ENCODE measurements at places on chromosomes 1 and 21.
A peak's percentile ranks its signal among the peaks of the same experiment; 100 is the strongest.

GRCh38 chr1:181545395-181545794, 62.1 kb downstream of the CACNA1E start:
- DNase-seq: no peak

DNA sequence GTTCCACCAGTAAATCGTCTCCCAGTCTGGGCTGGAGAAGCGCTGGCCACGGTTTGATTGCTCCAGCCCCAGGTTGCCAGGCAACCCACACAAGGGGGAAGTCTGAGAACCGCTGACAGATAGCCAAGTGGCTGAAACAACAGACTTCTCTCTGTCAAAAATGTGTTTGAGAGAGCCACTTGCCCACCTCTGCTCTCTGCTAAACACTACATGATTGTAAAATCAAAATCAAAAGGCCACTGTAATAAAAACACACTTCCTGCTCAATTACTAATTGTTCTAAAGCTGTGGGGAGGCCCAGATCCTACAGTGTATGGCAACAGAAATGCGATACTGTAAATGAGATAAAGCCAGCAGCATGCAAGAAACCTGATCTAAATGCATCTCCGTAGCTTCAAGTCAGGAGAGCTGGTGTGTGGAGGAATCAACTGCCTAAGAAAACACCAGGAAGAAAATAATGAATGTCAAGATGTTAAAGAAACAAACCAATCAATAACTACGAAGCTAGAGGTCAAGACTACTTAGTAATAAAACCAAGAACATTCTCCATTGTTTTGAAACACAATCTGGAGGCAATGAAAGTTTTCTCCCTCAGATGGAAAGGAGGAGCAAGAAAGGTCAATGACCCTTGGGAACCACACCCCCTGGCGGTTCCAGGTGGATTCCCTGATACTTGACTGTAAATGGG, 121.2 kb downstream of the SLC45A1 start:
- DNase-seq: peak; percentile 60

DNA sequence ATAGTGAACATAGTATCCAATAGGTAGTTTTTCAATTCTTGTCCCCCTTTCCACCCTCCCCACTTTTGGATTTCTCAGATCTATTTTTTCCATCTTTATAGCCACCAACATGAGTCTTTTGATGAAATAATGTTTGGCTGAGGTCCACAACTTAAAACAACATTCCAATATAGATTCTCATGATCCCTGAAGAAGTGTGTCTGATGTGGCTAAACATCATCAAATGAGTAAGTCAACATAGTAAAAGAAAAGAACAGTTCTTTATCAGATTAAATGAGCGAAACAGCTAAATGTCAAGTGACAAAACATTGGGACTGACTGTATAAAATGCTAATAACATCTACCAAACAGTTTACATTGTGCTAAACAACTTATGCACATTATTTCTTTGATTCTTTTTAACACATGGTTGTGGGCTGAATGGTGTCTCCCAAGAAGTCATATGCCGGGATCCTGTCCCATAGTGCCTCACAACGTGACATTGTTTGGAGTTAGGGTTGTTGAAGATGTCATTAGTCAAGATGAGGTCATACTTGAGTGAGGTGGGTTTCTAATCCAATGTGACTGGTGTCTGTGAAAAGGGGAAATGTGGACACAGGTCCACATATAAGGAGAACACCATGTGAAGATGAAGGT, 453.6 kb downstream of the LTN1 start:
- DNase-seq: no peak

- DNase-seq: no peak
These were observed 1.1 kb downstream of the IGSF3 start for GRCh38 chr1:116666187-116667077.

DNA sequence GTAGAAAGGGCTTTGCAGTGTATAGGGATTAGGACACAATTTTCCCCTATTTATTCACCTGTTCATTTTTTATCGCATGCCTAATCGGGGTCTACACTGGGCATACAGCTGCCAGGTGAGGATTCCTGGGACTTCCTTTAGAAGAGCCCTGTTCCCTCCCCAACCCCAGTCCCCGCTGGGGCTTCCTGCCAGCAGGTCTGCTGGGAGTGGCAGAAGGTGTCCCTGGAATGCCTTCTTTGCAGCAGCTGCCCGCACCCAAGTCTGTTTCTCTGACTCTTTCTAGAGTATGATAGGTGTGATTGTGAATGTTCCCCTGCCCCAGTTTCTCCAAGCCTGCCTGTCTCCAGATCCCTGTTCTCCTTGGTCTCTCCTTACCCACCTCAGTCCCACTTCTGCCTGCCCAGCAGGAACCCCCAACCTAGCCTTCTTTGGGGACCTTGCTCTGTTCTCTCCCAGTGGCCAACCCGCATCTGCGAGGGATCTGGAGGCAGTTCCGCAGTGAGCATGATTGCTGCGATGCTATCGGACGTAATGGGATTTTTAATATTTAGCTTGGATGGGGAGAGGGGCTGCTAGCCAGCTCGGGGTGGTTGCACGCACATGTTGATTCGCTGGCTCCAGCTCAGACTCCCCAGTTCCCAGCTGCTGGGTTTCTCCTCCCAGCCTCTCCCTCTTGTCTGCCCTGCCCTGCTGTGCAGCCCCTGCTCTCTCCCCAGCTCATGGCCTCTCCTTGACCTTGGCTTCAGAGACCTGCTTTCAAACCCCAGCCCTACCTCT, 79.8 kb downstream of the EPHB2 start:
- no peak for DNase-seq

DNA sequence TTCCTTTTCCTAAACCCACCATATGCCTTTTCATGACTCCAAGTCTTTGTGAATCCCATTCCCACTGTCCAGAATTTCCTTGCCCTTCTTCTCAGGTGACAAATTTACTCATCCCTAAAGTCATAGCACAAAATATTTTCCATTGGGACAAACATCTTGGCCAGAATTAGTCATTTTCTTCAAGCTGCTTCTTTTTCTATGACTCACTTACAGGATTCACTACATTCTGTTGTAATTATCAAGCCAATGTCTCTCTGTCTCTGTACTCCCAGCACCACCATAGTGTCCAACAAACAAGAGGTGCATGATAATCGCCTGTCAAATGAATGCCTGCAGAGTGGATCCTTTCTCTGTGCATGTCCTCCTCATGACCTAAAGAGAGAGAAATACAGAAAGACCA, 37.8 kb downstream of the SGIP1 start:
- DNase-seq: no peak

GRCh38 chr1:245999697-246000637, 507.1 kb downstream of the SMYD3 start:
- no peak for DNase-seq

DNA sequence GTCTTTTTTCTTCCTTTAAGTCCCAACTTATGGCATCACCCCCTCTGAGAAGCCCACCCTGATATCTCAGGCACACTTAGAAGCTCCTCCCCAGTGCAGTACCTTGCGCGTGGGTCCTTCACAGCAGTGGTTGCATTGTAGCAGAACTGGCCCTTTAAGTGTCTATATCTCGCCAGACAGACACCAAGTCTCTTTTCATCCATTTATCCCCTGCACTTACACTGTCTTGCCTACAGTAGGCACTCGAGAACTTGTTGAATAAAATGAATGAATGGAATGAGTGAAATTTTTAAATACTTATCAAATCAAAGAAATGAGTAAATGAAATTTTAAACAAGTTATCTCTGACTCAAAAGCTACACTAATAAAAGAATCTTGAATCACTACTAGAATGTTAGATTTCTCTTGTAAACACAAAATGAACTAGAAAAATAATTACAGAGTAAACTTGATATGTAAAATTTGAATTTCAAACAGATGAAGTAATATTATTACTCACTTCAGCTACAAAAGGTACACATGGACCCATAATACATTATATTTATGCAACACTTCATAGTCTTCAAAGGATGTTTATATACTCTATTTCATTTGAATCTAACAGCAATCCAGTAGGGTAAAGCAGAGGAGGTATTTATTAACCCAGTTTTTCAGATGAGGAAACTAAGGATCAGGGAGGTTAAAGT, 54.7 kb upstream of the MAN1A2 start:
- DNase-seq: no peak

- DNase-seq: no peak
These were observed 21.4 kb downstream of the GNB1 start for GRCh38 chr1:1869469-1869868.

GRCh38 chr1:39409055-39409816, 82.2 kb upstream of the BMP8A start:
- DNase-seq: peak; percentile 65

GRCh38 chr1:23035823-23036452, 16.7 kb downstream of the KDM1A start:
- no peak for DNase-seq

- no peak for DNase-seq
These were observed 100.6 kb downstream of the CRYAA start for GRCh38 chr21:43269440-43269839.

DNA sequence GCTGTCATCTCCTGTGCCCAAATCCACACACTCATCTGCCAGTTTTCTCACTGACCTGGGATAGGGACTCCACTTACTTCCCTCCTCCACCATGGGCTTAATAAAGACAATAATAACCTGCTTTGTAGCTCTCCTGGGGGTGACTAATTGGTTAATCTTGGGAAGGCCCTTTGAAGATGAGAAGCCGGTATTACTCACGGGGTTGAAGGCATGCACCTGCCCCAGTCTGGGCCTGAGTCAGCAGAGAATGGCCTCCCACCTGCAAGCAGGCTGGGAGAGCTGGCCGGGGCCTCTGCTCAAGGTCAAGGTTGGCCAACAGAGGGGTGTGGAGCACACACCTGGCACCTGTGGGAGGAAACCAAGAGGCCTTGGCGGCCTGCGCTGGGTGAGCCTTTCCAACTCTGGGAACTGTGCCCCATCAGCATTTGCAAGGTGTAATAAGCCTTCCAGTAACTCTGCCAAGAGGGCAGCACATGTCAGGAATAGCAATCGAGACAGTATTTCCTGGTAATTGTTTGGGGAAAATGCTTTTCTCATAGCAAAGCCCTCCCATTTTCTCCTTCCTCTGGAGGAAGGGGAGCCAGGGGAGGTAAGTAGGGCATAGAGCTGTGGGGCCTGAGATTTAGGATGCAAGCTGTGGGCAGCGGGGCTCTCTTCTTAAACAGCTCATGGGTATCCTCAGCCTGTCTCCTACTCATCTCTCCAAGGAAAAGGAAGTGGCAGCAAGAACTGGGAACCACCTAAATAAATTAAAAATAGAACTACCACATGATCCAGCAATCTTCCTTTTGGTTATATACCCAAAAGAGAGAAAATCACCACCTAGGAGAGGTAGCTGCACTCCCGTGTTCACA, 49.0 kb downstream of the TOMM20 start:
- DNase-seq: peak; percentile 91

- DNase-seq: no peak
These were observed 76.5 kb downstream of the SYT6 start for GRCh38 chr1:114077188-114077587.

DNA sequence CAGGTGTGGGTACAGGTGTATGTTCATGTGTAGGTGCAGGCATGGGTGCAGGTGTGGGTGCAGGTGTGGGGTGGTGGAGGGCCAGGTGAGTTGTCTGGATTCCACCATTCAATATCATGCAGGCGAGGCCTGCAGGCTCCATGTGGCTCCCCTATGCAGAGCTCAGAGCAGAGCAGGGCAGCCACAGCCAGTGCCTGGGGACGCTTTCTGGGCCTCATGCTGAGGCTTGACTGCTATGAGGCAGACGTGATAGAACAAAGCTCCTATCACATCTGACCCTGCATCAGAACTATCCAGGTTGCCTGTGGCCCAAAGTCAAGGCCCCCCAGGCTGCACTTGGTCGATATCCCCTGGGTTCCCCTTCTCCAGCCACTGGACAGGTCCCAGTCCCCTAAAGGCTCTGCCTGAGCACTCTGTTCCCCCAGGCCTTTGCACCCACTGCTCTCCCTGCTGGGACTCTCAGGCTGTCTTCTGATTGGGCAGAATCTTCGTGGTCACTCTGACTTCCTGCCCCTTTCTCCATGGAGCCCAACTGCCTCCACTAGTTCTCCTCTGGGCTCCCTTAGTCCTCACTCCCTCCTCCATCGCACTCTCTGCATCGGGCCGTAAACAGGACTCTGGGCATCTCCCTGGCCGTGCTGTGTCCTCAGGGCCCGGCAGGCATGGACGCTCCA, 78.6 kb upstream of the ACTL8 start:
- no peak for DNase-seq

DNA sequence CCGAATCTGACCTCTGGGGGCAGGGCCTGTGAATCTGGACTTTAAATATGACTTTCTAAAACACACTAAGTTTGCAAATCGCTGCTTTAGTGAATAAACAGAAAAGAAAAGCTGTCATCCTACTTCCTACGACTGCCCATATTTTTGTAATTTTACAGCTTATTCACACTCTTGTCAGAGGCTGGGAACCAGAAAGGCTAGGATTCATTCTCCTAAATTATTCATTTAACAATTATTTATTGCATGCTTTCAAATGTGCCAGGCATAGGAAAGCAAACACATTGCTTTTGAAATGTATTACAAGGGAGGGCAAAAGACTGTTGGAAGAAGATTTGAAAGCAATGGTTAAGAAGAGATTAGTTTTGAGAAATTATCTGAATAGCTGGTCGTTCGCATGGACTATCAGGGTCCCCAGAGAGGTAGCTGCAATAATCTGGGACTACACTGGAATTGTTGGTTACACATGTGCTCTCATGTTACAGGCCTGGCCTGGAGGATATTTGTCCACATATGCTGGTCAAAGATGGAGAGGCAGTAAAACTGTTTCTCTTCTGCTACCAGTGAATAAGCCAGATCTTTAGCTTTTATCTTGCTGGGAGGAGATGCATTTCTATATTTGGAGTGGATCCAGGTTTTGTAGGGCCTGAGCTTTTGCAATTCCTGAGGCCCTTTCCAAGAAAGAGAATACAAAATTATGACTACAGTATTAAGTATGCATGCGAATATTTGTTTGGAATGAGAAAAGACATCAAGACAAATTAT, 29.6 kb upstream of the SFPQ start:
- no peak for DNase-seq

DNA sequence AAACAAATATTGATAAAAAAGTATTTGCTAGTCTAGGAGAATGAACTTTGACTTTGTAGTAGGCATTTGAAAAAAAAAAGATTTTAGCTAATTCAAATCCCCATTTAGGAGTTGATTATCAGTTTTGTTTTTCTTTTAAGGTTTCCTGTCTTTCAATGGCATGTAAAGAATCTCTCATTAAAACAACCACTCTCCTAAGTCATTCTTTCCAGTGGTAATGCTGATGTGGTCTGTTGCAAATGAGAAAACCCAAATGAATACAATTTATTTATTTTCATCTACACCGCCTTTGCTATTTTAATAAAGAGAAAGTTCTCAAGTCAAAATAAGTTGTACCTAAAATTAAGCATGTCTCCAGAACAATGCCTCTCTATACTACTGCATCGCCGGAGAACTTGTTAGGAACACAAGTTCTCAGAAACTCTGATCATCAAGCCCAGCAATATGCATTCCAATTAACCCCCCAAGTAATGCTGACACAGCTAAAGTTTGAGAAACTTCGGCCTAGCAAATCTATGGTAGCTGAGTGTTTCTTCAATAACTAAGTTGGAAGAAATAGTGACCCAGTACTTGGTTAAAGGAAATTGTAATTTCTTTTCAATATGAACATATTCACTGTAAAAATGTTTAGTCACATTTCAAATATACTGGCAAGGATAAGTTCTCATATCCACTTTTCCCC, 255.1 kb downstream of the PTPRC start:
- no peak for DNase-seq

- DNase-seq: no peak
These were observed 44.0 kb downstream of the PTAFR start for GRCh38 chr1:28132171-28133167.

Data from left lobe of liver (tissue), 2 donors.